Dermis blood vessel endothelial cell (primary cell): ENCODE measurements at places on chromosomes 6 and 20. TPM values are rescaled to one million over a fixed set of nuclear protein-coding genes. Genes with fewer than 3 reads are reported as not detected.

- no peak for DNase-seq
These were observed 71.6 kb downstream of the COL9A1 start for GRCh38 chr6:70231311-70231710.

ULBP2 gene
- 2.0 and 3.7 TPM in 2 replicates for total RNA-seq

DNA sequence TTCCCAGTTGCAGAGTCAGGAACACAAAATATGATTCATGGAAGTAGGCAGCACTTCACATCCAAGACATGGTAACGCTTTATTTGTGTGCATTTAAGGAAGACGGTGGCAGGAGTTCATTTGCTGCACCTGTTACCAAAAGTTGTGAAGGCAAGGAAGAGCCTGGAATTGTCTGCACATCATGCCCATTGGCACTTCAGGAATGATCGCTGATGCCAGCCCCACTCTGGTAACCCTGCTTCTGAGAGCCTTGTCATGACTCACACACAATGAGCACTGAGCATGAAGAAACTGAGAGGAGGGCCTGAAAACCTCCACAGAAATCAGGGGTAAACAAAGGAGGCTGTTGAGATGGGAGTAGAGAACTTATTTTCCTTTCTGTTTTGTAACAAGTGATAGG, 181.1 kb downstream of the RPS12 start:
- DNase-seq = no peak

- DNase-seq = no peak
These were observed 12.1 kb upstream of the WTAP start for GRCh38 chr6:159715166-159715565.

GRCh38 chr20:32965581-32966373, 38.5 kb downstream of the SUN5 start:
- DNase-seq = no peak

DNA sequence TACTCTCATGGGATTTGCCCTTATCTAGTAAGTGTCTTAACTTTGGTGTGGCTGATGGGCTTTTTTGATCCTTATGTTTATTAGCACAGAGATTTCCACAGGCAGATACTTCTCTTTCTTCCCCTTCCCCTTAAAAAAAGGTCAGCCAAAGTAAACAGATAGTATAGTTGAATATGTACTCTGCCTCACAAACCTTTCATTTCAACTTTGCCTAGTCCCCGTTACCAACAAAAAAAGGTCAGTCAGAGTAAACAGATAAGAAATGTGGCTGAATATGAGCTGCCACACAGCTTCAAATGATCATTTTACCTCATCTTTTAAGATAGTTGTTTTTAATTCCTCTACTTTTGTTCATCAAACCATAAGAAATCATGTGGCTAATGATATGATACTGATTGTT, 34.1 kb upstream of the SLC35D3 start:
- no peak for DNase-seq

DNA sequence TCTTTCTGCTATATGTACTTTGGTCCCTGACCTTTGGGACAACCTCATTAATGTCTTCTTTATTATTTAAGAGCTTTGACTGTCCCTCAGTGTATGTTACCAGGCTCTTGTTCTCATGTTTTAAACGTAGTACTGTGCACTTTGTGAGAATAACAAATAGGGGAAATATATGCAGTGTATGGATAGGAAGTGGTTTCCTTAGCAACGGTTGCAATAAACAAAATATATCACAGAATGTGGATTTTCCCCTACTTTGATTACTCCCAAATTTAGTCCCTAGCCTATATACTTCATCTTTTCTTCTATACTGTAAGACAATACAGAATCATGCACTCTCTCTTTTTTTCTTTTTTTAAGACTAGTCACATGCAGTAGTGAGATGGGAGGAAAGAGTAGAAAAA, 123.8 kb upstream of the AKIRIN2 start:
- peak; percentile 26 for DNase-seq

IMPG1 gene
- total RNA-seq = not detected in 2 replicates

DNA sequence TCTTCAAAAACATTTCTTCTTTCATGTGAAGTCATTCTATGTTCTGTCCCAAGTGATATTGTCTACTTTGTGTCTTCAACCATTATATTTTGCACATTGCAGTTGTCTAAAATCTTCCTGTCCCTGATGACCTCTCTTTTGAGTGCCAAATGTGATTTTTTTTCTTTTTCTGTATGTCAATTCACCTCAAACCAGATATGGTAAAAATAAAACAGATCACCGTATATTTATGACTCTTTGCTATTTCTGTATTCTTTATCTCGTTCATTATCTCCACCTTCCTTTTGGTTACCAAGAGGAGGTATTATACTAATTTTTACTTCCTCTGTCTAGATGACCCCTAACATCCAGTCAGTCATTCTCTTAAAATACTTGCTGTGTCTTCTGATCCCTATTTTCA, 165.2 kb downstream of the GRIK2 start:
- no peak for DNase-seq
